ENCODE measurements at places on chromosomes 7 and 10.

DNA sequence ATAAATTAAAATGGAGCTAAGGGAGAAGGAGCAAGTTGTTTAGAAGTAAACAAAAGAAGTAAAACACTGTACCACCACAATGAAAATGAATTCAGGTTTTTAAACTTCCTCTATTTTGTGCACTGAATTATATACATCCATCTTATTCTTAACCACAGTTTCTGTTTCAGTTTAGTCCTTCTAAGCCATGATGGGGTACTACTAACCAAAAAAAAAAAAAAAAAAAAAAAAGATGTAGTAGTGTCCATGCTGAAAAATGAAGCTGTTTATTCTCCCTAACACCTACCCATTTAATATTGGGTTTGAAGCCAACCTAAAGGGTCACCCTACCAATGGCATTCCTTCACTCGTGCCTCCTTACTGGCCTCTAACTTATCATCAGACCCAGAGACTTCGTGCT, 3.4 kb upstream of the BMPR1A start:
- DNase-seq: no peak

- DNase-seq: no peak
These were observed 50.7 kb upstream of the RPA3 start for GRCh38 chr7:7768977-7769709.

DNA sequence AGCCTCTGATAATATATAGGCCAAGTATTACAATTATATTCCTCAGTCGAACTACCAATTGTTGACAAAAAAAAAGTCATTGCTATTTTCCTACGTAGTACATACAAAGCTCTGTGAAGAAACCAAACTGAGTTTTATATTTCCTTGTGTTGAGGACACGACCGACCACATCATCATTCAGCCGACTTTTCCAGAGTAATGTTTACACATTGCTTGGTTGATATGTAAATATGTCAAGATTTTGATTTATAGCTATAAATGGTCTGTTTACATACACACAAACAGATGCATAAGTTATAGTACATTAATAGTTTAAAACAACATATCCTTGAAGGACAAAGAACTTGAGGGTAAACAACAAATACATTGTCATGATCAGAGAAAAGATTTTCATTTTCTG, 121.5 kb downstream of the CRPPA start:
- DNase-seq: no peak

GRCh38 chr10:77686096-77686495, 48.5 kb upstream of the KCNMA1 start:
- DNase-seq: no peak

GRCh38 chr10:67790534-67791408, 47.2 kb downstream of the DNAJC12 start:
- no peak for DNase-seq

DNA sequence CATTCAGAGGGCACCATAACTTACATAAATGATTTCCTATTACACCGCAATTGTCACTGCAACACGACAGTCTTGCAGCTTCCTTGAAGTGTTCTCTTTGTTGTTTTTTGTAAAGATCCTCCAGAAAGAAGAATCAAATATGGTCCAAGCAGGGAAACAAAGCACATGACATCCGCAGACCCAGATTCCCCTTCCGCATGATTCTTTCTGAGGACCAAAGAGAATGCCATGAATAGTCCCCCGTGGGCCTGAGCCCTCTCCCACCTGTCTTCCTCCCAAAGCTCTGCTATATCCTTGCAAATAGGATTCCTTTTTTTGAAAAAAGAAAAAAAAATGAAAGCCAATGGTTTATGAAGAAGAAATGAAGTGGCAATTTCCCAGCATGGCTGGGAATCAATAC, 10.8 kb downstream of the PLXNA4 start:
- no peak for DNase-seq

DNA sequence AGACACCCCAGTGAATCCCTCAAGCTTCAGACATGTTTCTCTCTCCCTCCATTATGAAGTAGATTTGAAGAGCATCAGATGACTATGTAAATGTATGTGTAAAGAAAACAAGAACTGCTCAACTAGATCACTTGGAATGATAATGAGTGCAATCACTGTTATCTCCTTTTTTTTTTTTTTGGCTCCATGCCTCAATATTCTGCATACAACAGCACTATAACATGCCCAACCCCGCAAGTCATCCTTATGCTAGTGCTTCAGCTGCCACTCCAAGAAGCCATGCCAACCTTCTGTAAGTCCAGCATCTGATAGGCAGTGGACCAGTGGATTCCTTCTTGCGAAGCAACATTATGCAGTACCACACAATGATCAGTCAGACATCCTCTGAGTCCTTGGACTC, 133.7 kb downstream of the TFPI2 start:
- DNase-seq: no peak

- no peak for DNase-seq
These were observed 4.8 kb downstream of the ADCYAP1R1 start for GRCh38 chr7:31056775-31057346.

DNA sequence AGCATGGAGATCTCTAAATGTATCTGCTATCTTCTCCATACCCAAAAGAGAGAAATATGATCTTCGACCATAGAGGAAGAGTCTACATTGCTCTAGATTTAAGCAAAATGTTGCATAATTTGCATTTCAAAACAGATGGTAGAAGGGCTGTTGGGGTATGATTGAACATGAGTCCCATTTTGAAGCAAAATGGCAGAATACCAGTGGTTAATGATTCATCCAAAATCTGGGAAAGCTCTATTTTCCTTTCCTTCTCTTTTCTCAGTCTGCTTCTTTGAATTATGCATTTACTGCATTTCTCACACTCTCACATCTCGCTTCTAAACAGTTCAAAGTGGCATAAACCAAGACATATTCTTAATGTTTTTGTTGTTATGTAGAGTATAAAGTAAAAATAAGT, 178.5 kb downstream of the MACC1 start:
- DNase-seq: no peak

GRCh38 chr10:45155784-45156183, 155.1 kb downstream of the ZNF22 start:
- DNase-seq: no peak

- no peak for DNase-seq
These were observed 34.0 kb upstream of the LBX1 start for GRCh38 chr10:101263150-101263752.

GRCh38 chr10:18369859-18370473, 229.7 kb downstream of the CACNB2 start:
- DNase-seq: no peak

GRCh38 chr7:19113855-19114550, 3.4 kb downstream of the TWIST1 start:
- no peak for DNase-seq

DNA sequence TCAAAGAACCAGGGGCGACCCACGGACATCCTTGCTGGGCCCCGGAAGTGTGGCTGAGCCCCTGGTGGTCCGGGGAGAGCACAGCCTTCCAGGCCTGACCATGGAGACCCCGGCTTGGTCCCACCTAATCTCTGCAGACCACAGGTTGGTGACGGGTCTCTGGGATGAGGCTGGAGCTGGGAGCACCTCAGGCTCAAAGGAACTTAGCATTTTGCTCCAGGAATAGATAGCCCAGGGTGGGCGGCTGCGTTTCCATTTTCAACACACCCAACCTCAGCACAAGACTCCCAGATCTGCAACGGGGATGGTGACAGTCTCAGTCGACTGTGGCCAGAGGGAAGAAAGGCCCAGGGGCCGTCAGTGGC, 58.5 kb downstream of the FOXL3 start:
- DNase-seq: no peak

GRCh38 chr7:132446260-132446659, 130.0 kb downstream of the PLXNA4 start:
- DNase-seq: no peak

DNA sequence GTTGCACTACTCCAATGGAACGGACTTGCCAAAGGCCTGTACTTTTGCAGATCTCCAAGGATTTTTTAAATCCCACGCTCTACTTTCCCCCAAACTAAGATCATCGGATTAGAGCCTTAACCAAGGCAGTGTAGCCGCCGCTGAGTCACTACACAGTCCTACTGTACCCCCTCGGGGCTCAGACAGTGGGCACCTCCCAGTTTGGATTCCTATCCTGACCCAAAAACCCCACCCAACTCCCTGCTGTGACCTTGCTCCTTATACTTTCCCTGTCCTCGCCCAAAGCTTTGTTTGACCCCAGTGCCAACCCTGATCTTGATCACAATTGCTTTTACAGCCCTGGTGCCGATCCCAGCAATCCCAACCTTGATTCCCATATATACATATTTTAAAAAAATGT, 17.5 kb upstream of the PLAU start:
- no peak for DNase-seq

GRCh38 chr7:45710271-45711160, 136.3 kb downstream of the ADCY1 start:
- no peak for DNase-seq

DNA sequence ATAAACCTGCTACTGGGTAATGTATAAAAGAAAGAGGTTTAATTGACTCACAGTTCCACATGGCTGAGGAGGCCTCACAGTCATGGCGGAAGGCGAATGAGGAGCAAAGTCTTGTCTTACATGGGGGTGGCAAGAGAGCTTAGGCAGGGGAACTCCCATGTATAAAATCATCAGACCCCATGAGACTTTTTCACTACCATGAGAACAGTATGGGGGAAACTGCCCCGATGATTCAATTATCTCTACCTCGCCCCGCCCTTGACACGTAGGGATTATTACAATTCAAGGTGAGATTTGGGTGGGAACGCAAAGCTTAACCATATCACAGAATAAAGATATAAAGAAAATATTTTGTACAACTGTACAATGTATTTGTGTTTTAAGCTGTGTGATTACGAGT, 39.4 kb upstream of the PLCE1 start:
- DNase-seq: no peak

DNA sequence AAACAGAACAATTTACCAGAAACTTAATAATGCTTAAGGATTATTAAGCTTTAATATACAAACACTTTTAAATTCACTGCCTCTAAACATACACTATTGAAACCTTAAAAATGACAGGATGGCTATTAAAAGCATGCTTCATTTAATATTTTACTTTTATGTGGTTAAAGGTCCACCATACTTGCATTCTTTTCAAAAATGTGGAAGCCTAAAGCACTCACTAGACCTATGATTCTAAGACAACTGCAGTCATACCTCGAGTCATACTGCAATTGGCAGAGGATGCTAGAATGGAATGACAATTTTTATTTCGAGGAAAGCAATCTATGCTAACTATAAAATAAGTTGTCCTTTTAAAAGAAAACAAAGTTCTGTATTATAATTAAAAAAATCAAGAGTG, 85.3 kb downstream of the PIP4K2A start:
- DNase-seq: no peak

GRCh38 chr7:142854372-142855113, at the start of gene EPHB6:
EPHB6 (plus strand) TSS chr7:142855076; CDS start chr7:142863228, 8,152 bp downstream.
- no peak for DNase-seq

GRCh38 chr7:148570510-148570909, 20.1 kb upstream of the C7orf33 start:
- no peak for DNase-seq

- no peak for DNase-seq
These were observed 559.0 kb upstream of the NRP1 start for GRCh38 chr10:33893506-33893905.

DNA sequence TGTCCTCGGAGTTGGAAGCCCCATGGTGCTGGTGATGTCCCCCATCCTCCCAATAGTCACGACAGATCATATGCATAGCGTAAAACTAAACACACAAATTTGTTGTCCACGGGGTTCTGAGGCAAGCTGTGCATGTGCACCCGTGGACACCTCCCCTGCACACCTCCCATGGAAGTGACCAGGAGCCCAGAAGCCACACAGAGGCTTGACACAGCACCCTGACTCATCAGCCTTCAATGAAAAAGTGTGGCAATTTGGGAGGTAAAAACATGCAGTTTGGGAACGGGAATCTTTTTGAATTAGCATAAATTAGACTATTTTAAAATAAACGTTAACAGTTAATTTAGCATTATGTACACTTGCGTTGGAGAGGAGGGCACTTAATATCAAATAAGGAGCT, 89.2 kb upstream of the NPS start:
- no peak for DNase-seq

DNA sequence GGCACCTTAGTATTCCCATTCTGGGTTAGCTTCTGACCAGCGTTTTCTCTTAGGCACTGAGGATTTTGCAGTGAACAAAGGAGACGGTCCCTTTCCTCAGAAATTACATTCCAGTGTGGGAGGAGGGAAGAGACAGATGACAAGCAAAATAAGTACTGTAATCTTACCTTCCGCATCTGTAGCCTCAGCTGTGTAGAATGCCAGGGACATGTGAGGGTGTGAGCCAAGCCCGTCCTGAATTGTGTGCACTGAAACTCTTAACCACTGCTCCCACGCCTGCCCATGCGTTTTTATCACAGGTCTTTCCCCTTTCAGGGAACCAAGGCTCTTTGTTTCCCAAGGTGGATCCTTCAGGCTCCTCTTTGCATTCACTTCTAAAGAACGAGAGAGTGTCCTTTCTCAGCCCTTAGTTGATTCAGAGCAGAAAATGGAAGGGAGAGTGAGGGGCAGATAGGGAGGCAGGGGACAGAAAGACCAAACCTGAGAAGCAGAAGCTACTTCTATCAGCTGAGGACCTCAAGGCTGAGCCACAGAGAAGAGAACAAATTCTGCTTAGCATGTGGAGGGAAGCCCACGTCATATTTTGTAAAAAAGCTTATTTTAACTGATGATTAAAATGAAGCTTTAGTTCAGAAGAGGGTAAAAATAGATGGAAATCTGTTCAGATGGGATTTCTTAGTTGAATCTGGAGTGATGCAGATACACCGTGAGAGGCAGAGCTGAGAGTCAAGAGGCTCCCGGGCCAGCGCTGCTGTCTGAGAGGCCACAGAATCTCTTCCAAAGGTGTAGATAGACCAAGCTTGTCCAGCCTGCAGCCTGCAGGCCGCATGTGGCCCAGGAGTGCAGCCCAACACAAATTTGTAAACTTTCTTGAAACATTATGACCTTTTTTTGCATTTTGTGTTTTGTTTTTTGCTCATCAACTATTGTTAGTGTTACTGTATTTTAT, 122.5 kb downstream of the CCNY start:
- no peak for DNase-seq

DNA sequence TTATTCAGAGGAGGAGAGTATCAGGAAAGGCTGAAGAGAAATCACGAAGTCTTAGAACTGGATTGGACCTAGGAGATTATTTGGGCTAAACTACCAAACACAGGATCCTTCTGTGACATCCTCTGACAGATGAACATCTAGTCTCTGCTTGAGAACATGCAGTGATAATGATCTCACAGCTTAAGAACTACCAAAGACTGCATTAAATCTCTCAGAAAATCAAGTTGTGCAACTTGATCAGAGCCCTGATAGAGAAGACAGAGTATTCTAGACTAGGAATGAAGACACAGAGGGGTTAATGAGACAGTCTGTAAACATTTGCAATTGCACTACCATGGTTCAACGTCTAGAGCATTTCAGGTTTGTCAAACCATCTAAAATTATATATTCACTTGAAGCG, 37.1 kb upstream of the AGBL3 start:
- DNase-seq: no peak

- no peak for DNase-seq
These were observed 61.5 kb downstream of the INSIG1 start for GRCh38 chr7:155358948-155359712.
